Germinal center (tissue), 1 donor: ENCODE measurements at places on chromosomes 5 and 9.

DNA sequence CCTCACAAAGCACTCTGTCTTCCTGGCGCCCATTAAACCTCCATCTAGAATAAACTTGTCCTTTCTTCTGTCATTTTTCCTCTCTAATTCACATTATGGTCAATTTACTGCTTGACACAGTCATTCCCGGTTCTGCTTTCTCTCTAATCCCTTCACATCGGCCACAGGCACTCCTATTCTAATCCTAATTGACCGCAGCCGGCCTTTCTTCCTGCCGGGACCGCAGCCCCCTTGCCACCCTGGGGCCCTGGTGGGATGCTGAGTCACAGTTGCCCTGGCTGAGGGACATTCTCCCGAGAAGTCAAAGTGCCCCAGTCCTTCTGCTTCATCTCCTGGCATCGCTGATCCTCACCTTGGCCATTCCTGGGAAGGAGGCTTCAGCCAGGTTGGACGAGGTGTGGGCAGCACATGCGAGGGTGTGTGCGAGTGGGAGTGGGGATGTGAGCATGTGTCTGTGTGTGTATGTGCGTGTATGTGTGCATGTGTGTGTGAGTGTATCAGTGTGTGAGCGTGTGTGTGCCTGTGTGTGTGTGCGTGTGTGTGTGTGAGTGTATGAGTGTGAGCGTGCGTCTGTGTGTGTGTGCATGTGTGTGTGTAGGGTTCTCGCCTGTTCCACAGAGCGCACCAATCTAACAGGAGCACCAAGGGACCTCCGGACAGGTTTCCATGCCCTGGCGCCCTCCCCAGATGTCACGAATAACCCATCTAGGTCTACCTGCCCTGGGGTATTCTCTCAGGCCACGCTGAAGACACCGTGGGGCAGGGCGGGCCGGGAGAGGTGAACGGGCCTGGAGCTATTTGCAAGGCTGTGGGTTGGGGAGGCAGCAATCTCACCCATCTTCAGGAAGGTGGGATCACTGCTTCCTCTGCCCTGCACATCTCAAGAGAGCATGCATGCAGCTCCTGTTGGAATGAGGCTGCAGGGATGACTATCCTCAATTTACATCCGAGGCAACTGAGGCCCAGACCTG, 191.2 kb downstream of the PAX5 start:
- DNase-seq, result no peak

DNA sequence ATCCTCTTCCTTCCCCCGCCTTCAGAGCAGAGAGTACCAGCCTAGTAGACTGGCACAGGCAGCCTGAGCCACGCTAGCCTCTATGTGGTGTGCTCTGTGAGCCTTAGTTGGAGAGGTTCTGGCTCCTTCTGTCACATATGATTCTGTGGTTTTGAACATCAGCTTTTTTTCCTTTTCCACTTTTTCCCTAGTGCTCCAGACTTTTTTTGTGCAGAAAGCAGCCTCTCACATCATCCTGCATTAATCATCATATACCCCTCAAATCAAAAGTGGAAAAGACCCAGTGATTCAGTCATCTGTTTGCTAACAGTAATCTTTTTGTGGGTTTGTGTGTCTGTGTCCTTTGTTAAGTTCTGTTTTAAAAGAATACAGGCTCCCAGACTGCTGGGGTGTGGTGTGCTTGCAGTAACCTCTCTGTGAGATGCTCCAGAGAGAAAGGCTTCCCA, 663.9 kb upstream of the RGMB start:
- no peak for DNase-seq

GRCh38 chr9:129341171-129341986, 163.3 kb upstream of the IER5L start:
- no peak for DNase-seq

GRCh38 chr9:133449760-133450159, 10.0 kb upstream of the CACFD1 start:
- DNase-seq, result no peak

DNA sequence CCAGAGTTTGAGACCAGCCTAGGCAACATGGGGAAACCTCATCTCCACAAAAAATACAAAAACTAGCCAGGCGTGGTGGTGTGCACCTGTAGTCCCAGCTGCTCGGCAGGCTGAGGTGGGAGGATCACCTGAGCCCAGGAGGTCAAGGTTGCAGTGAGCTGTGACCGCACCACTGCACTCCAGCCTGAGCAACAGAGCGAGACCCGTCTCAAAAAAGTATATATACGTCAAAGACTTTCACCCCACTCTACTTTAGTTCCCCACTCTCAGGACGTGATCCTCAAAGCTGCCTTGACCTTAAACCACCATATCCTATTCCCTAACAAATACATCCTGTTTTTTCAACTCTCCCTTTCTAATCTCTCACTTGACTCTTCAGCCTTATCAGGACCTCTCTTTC, 41.0 kb downstream of the PCDHGC5 start:
- DNase-seq, result peak; percentile 31

GRCh38 chr9:31078175-31078574, 1306.3 kb upstream of the ACO1 start:
- no peak for DNase-seq

DNA sequence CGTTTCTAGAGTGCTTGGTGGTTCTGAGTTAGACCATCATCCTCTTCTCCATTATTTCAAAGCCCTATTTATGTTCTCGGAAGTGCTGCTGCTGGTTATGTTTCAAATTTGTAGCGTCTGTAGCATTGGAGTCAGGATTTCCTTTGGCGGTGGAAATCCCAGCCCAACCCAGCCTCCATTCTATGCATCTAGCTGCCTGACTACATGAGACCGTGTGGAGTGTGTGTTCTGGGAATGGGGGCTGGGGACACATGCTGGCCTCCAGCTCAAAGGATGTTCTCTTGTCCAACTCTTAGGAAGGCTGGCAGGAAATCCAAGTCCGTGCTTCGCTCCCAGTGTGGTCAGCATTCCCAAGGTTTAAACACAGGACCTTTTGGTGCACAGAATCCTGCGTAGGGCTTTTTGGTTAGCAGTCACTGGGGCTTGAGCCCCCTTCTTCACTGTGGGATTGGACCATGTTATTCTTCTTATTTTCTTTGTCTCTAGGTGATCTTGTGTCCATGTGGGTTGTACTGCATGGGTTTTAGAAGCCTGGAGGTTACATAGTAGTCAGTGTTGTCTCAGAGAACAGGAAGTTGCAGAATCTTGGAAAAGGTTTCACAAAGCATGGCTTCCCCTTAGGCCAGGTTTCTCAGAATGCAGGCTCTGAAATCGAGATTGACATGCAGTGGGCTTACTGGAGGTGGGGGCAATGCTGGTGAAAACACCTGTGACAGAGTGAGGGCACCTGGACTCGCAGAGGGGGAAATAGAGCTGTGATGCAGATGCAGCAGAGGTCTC, 132.2 kb downstream of the ARHGAP26 start:
- DNase-seq, result no peak

- no peak for DNase-seq
Measured at GRCh38 chr5:173624282-173624681, 7.8 kb upstream of the BOD1 start.

DNA sequence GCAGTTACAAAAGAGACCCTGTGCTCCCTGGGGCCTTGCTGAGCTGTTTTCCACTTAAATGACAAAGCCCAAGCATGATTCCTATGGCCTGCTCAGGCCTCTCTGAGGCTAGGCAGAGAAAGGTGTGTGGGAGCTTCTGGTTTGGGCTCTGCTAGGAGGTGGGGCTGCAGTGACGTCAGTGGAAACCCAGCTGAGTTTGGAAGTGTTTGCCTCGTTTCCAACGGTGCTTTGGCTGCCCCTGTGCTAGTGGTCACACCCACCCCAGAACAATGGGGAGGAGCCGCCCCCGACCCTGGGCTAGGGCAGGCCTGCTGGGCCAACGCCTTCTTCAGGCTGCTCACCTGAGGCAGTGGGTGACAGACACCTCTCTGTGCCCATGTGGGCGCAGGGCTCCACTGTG, 10.4 kb downstream of the ANGPTL2 start:
- DNase-seq, result no peak

DNA sequence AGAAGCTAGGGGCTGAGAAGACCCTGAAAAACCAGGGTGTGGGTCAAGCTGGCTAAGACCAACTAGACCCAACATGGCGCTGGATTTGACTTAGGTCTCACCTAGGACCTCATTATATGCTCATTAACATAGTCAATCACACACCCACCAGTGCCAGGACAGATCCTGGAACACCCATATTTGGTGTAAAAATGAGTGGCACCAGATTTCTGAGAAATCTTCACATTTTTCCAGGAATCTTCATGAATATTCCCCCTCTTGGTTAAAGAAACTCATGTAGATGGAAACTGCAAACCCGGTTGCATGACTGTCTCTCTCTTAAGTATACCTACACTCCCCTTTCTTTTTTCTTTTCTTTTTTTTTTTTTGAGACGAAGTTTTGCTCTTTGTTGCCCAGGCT, 17.9 kb upstream of the RAB14 start:
- no peak for DNase-seq

- DNase-seq, result no peak
Measured at GRCh38 chr9:114855488-114855887, 49.6 kb upstream of the TNFSF15 start.

DNA sequence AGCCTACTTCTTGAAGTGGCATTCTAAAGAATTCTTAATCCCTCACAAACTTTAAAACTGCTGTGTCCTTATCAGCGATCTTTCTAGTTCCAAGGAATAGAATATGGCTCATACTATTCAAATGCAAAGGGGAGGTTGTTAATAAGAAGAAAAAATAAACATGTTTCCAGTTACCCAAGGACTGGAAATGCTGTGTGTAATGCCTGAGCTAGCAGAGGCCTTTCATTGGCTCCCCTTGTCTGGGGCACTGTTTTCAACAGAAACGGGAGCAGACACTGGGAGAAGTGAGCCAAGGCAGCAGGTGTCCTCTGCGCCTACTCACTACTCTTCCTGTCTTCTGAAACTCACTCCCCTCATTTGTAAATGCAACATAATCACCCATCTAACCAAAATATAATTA, 253.0 kb downstream of the MARCHF11 start:
- DNase-seq, result no peak

DNA sequence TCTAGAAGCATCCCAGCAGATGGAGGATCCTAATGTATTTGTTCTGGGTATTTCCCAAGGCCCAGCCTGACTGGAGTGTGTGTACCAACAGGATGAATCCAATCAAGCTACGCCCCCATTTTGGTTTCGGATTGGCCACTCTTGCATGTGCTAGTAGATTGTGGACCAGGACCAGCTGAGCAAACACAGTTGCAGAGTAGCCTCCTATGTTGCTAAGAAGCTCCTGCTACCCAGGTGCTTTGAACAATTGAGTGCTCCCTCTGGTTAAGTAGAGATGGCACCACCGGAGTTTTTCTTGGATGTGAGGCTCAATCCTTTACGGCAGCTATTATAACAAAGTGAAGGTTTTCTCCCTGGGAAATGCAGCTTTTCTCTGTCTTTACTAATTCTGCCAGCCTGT, 204.5 kb downstream of the NTRK2 start:
- no peak for DNase-seq

- DNase-seq, result no peak
Measured at GRCh38 chr5:149054416-149054815, 8.4 kb downstream of the SH3TC2 start.

- DNase-seq, result no peak
Measured at GRCh38 chr5:173753307-173754168, 134.6 kb upstream of the CPEB4 start.

DNA sequence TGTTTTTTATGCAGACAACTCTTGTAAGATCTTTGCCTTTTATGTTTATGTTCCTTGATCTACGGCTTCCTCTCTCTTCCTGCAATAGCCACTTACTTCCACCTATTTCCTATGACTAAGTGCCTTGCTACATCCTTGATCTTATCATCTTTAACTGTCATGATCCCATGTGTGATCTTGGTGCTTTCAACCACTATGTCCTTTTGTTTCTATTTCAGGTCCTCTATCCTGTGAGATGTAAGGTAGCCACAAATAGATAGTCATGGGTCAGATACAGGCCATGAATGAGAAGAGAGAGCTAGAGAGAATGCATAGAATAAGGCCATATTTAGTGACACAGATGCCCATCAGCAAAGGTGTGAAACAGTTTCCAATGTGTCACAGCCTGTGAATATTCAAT, 243.6 kb upstream of the HAPLN1 start:
- no peak for DNase-seq

- no peak for DNase-seq
Measured at GRCh38 chr9:90720621-90721265, 78.1 kb upstream of the DIRAS2 start.

GRCh38 chr5:1877103-1878049, 5.3 kb downstream of the IRX4 start:
- no peak for DNase-seq

GRCh38 chr9:16659096-16659495, 211.4 kb downstream of the BNC2 start:
- no peak for DNase-seq

DNA sequence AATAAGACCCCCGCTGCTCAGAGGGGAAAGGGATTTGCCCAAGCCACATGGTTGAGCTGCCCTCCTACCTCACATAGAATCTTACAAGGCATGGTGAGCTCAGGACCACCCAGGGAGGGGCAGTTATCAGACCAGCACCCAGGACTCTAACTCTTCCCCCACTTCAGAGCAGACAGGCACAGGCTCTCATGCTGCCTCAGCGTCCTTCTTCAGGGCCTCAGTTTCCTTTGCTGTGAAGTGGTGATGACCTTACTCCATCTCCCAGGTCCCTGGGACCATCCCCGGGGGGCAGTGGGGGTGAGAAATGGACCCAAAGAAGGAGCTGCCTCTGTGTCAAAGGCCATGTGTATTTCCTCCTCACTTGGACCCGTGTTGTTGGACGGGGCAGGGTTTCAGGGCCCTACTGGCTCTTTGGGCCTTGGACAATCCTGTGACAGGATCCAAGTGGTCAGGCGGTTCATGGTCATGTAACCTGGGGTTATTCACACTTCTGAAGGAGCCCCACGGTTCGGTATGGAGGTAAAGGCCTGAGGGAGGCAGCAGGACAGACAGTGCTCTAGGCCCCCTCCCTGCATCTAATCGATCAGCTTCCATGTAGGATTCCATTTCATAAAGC, 31.7 kb upstream of the CSF1R start:
- no peak for DNase-seq

DNA sequence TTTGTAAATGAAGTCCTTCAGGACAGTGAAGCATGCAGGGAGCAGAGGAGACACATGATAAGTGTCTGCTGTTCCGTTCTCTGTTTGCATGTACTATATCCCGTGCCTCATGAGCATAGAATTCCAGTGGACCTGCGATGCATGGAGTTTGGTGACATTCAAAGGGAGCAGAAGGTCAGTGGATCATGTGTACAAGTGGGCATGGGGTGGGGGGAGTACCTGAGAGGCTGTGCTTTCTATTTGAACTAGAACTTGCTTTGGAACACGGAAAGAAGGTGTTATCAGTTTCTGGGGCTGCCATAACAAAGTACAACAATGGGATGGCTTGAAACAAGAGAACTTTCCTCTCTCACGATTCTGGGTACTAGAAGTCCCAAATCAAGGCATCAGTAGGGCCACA, 5.1 kb upstream of the CCNJL start:
- DNase-seq, result no peak
